ENCODE measurements at places on chromosomes 7 and 10.

DNA sequence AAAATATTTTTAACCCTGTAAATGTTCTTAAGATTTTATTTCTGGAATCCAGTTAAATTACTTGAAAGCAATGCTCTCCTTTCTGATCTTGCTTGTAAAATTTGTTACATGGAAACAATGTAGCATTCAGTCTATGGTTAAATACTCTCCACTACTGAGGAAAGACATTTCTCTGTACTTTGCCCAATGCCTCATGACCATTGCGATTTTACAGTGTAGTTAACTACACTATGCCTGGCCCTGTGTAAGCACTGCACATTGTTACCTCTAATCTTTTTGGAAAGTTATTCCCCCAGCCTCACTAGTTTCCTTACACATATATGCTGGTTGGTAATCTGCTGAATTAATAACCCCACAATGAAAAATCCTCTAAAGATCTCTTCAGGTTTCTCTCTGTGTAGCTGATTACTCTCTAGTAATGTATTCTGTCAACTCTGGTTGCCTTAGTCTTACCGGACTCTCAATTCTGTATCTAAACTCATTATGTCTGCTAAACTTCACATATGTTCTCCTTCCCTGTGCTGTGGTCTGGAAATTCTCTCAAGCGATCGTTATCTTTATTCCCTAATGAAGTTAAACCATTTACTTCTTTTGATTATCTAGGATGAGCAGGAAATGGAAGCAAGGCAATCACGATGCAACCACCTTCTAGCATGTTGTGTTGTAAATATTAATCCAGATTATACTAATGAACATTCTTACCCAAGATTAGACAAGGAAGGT lies 58.7 kb upstream of the TMEM106B start:
- no peak for DNase-seq

DNA sequence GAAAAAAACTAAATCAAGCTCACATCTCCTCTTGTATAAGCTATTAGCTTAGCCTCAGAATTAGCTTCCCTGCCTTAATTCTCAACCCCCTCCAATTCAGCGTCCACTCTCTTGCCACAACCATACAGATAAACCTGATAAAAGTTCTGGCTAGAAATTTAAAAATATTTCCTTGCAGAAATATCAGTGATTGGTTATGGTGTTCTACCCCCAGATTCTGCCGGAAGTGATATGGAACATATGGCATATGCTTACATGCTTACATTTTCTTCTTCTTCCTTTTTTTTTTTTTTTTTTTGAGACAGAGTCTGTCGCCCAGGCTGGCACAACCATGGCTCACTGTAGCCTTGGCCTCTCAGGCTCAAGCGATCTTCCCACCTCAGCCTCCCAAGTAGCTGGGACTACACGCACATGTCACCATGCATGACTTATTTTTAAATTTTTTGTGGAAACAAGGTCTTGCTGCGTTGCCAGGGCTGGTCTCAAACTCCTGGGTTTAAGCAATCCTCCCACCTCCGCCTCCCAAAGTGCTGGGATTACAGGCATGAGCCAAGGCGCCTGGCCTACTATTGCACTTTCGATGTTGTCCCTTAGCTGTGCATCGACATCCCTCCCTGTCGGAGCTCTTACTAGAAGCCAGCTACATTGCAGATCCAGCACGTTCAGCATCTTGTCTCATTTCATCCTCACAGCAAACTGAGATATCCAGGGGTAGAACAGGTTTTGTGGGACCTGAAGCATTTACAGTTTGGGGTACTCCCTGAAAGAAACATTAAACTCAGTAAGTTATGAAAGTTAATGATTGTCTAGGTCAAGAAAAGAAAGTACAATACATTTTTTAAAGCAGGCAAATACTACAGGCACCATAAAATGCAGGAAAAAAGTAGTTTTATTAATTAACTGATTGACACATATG lies 205.6 kb upstream of the TCF7L2 start:
- no peak for DNase-seq

- DNase-seq, result no peak
Observed at GRCh38 chr7:73838642-73839041, 3.7 kb downstream of the METTL27 start.

- DNase-seq, result no peak
Observed at GRCh38 chr10:123604506-123604905, 61.6 kb upstream of the GPR26 start.

DNA sequence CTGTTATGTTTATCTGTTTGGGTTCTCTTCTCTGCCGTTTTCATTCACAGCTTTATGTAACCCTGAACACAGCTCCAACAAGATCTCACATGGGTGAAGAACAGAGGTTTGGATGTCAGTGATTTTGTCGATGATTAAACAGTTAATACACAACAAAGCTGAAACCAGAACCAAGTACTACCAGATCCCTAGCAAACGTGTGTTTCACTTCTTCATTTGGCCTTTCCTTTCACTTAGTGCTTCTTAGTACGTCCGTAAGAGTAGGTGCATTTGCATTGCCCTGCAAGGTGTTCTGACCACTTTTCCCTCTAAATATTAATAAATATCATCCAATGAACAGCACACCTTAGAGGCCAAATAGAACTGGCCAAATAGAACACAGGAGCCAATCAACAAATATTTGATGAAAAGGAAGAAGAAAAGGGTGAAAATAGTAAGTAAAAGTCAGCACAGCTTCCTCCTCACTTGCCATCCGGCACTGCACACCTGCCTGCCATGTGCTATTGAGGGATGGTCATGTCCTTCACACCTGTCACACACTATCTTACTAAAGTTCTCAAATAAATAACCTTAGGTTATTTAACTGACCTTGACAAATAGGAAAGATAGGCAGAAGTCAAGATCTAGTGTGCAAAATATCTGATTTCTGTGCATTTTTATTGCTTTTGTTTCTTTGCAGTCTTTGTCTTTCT lies 252.6 kb upstream of the ANKRD30A start:
- DNase-seq, result no peak

GRCh38 chr10:73126343-73126742 lies 16.1 kb downstream of the NUDT13 start:
- DNase-seq, result no peak

GRCh38 chr7:46233585-46234329 lies 312.7 kb upstream of the IGFBP3 start:
- DNase-seq, result no peak

GRCh38 chr7:69843653-69844052 lies 245.4 kb downstream of the AUTS2 start:
- no peak for DNase-seq

DNA sequence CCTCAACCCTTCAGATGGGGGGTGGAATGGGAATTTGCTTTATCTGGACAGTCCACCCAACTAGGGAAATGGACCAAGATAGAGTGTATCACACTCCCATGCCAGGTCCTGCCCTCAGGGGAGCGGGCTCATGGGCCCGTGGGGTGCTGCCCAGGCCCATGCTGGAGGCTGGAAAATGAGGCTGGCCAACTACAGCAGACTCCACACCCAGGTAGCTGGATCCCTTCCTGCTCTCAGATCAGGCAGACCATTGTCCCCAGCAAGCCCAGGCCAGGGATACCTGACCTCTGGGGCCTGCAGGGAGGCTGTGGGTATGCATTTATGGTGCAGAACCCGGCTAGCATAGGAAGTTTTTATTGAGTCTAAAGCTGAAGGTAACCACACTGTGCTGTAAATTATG lies 162.4 kb downstream of the TCERG1L start:
- DNase-seq, result no peak

GRCh38 chr7:106966121-106966520 lies 78.4 kb upstream of the PRKAR2B start:
- DNase-seq, result no peak

DNA sequence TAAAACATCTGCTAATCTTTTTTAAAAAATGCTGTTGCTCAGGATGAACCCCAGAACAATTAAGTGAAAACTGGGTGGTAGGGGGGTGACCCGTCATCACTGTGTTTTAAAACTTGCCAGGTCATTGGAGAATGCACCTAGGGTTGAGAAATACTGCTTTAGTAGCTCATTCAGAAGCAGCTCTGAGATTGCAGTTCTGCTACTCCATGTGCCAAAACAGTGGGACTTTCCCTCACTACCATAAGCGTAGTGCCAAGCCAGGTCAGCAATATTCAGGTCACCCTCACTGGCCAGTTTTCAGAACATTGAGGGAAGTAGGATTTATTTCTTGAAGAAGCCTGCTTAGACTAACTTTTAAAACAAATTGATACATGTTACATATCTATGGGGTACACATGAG lies 5.2 kb downstream of the STEAP2 start:
- DNase-seq, result no peak

DNA sequence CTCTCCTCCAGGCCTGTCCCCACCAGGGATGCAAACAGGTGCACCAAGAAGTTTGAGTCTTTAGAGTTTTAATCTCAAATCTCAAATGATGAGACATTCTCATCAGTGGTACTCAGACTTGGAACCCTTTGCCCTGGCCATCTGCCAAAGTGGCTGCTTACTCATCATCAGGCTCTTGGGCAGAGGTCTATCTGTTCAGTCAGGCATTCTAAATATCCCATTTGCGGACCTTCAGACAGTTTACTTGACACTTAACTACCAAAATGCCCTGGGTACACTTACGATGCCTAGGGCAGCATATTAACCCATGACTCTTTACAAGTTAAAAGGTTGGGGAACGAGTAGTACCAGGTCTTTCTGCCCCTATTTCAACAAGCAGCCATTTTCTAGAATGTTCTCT lies 61.2 kb upstream of the YAE1 start:
- no peak for DNase-seq

GRCh38 chr7:80941208-80941758 lies 22.4 kb upstream of the SEMA3C start:
- no peak for DNase-seq

- no peak for DNase-seq
Observed at GRCh38 chr7:101373812-101374614, 11.3 kb downstream of the COL26A1 start.

- DNase-seq, result no peak
Observed at GRCh38 chr7:133649593-133649992, 396.7 kb downstream of the EXOC4 start.

GRCh38 chr7:17681965-17682364 lies 258.3 kb downstream of the SNX13 start:
- no peak for DNase-seq

GRCh38 chr10:60289800-60290199 lies 99.9 kb downstream of the ANK3 start:
- DNase-seq, result no peak

- DNase-seq, result no peak
Observed at GRCh38 chr7:20330239-20330927, at the start of gene ITGB8. Gene ITGB8, plus strand, starts transcription at chr7:20330900. Its CDS starts 907 bp downstream, at chr7:20331807.

- no peak for DNase-seq
Observed at GRCh38 chr7:157910446-157910845, 573.6 kb downstream of the DNAJB6 start.

DNA sequence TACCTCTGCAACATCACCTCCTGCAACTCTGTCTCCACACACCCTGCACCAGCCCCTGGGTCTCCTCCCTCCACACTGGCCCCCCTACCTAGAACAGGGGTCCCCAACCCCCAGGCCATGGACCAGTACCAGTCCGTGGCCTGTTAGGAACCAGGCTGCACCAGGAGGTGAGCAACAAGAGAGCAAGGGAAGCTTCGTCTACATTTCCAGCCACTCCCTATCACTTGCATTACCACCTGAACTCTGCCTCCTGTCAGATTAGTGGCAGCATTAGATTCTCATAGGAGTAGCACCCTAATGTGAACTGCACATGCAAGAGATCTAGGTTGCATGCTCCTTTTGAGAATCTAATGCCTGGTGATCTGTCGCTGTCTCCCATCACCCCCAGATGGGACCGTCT lies 108.8 kb upstream of the WDR11 start:
- no peak for DNase-seq

DNA sequence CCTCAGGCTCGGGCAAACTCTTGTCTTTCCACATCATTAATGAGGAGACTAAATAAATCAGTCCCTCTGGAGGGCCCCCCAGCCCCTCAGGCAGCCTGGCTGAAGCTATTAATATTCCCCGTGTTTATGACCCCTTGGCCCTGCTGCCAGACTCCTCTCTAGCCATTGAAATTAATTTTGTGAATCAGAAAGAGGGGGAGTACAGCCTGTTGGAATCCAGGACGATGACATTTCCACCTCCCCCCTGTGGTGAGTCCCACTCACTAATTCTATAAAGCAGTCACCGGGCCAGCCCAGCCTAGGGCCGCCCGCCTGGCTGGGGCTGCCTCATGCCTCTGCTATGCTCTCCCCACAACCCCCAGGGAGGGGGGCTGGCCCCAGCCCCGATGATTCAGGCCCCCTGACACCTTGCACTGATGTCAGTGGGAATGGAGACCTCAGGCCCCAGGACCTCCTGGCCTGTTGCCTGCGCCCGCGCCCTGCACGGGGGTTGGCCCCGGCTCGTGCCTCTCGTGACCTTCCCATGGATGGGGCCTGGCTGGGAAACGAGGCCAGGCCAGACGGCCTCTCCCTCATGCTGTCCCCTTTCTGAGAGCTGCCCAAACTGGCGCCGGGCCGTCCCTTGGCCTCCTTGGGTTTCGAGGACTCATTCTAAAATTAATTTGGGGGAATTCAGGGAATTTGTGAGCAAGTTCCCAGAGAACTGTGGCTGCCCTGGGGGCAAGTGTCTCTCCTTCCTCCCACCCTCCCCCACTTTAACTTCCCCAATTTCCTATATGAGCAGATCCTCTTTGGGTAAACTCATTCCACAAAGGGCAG lies 34.0 kb downstream of the TMEM270 start:
- no peak for DNase-seq

DNA sequence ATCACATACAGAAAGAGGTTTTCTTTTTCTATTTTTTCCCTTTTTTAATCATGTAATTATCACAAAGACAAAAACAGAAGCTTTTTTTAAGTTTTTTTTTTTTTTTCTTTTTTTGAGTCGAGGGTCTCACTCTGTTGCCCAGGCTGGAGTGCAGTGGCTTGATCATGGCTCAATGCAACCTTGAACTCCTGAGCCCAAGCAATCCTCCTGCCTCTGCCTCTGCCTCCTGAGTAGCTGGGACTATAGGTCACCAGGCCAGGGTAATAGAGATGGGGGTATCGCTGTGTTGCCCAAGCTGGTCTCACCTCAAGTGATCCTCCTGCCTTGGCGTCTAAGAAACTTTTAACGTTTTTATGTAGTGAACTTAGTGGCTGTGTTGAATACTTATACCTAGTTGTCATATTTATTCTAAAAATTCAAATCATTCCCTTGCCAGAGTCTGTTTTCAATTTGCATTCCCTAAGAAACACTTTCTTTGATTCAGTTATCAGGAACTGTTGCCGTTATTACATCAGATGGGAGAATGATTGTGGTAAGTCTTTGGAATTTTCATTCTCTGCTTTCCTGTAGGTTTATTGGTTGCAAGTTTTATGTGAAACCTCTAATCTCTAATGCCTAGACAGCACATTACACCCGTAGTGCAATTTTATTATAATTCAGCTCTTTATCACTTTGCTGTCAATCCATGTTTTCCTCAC lies 1.3 kb downstream of the LSM8 start:
- DNase-seq, result no peak

- no peak for DNase-seq
Observed at GRCh38 chr7:15424468-15424867, 137.3 kb downstream of the AGMO start.

- DNase-seq, result no peak
Observed at GRCh38 chr10:79275431-79275851, 71.8 kb upstream of the PPIF start.
